Stimulated activated CD4-positive, alpha-beta T cell treated with anti-CD3 and anti-CD28 coated beads, Interleukin-1b, Interleukin-23, amount 100 ng/mL, for 48 hours (primary cell): ENCODE measurements at places on chromosomes 4 and X.

DNA sequence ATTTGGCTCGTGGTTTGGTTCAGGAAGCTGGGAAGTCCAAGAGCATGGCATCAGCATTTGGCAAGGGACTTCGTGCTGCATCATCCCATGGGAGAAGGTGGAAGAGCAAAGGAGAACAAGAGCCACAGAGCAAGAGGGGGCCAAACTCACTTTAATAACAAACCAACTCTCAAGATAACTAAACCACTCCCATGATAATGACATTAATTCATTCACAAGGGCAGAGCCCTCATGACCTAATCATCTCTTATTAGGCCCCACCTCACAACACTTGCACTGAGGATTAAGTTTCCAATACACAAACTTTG lies 113.4 kb upstream of the ATXN3L start:
- no peak for DNase-seq

DNA sequence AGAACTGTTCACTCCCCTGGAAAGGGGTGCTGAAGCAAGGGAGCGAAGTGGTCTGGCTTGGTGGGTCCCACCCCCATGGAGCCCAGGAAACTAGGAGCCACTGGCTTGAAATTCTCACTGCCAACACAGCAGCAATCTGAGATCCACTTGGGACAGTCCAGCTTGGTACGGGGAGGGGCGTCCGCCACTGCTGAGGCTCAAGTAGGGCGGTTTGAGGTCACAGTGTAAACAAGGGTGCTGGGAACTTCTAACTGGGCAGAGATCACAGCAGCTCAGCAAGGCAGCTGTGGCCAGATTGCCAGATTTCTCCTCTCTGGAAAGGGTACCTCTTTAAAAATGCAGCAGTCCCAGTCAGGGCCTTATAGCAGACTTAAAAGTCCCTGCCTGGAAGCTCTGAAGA lies 53.9 kb upstream of the GALNTL6 start:
- no peak for DNase-seq

GRCh38 chr4:59608466-59608865 lies 1591.7 kb upstream of the ADGRL3 start:
- no peak for DNase-seq

DNA sequence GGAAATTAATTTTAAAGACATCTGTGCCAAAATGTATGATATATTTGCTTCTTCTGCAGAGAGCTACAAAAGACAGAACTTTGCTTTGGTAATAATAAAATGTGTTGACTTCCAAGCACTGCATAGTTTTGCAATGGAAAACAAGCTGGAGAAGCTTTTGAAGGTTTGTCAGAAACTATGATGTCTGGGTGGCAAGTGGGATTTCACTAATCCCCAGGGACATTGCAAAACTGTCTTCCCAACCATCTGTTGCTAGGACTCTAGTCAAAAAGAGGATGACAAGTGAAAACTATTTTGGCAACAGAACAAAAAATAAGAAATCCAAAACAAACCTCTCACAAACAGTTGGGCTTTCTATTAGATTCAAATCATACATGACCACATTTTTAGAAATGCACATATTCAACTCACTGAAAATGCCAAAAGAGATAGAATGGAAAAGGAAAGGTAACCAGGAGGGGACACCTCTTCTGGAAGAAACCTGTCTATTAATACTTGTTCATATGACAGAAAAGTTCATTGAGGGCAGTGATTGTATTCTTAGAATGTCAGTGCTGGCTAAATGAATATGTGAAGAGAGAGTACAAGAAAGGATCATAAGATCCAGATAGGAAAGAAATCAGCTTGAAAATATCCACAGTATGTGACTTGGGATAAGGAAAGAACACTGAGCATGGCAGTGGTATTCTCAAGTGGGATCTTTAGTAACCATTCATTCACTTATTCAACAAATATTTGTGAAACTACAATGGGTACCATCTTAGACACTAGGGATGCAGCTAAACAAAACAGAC lies 228.0 kb downstream of the RASL11B start:
- no peak for DNase-seq

GRCh38 chr4:1385373-1386340 lies 20.6 kb downstream of the NKX1-1 start:
- no peak for DNase-seq

DNA sequence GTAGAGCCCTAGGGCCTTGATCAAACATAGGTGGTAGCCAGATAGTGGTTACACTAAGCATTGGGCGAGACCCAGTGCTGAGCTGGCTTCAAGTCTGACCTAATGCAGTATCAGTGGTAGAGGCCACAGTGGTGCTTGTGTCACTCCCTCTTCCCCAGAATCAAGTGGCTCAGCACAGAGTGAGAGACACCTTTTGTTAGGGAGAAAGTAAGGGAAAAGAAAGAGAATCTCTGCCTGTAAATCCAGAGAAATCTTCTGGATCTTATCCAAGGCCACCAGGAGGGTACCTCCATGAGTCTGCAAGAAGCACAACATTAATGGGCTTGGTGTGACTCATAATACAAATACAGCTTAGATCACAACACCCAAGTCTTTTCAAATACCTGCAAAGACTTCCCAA lies 117.7 kb upstream of the SLC6A14 start:
- no peak for DNase-seq

- no peak for DNase-seq
Measured at GRCh38 chr4:94408549-94409374, 43.0 kb upstream of the PDLIM5 start.

DNA sequence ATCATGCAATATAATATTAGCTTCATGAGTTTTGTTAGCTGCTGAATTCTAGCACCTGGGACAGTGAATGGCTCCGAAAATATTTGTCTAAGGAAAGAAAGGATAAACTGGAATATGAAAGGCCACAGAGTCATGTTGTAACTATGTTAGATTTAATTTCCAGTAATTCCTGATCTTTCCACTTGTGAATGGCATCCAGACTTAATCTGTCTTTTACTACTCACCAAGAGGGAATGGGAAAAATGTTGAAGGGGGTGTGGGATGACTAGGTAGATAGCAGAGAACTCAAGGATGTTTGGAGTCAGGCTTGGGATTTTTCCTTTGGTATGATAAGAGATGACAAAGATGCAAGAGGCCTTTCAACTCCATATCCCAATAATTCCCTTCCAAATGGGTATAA lies 9.4 kb downstream of the ADH6 start:
- no peak for DNase-seq

GRCh38 chr4:171473155-171473554 lies 340.0 kb upstream of the GALNTL6 start:
- no peak for DNase-seq

DNA sequence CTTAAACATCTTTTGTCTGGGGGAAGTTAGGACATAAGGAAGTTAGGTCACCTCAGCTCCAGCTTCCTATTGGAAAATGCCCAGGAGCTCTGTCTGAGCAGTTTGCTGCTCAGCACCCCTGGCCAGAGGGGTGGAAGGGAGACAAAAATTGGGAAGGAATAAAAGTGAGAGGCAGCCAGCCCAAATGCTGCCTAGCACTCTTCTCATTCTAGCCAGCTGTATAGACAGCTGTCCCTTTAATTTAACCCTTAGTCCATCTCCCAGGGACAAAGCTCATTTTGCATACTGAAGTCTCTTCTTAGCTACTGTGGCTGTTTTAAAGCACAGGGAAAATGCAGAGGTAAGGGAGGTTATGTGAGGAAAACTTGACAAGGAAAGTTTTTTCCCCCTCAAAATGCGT lies 89.5 kb upstream of the CITED1 start:
- no peak for DNase-seq

- no peak for DNase-seq
Measured at GRCh38 chr4:31005037-31005436, 284.9 kb downstream of the PCDH7 start.

DNA sequence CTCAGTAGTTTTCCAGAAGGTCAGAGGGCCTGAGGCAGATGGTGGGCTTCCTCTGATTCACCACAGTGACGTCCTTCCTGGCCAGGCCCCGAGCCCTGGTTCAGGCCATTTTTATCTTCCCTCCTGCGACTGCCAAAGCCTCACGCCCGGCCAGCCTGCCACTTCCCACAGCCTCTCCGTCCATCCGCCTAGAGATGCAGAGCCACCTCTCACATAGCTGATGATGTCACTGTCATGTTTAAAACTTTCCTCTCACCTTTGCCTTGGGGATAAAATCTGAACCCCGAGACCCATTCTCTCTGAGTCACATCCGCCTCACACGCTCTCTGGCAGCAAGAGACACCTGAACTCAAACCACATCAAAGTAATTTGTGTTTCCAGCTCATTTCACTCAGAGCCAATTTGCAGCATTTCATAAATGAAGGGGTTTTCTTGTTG lies 175.3 kb downstream of the QDPR start:
- DNase-seq: peak; percentile 85

DNA sequence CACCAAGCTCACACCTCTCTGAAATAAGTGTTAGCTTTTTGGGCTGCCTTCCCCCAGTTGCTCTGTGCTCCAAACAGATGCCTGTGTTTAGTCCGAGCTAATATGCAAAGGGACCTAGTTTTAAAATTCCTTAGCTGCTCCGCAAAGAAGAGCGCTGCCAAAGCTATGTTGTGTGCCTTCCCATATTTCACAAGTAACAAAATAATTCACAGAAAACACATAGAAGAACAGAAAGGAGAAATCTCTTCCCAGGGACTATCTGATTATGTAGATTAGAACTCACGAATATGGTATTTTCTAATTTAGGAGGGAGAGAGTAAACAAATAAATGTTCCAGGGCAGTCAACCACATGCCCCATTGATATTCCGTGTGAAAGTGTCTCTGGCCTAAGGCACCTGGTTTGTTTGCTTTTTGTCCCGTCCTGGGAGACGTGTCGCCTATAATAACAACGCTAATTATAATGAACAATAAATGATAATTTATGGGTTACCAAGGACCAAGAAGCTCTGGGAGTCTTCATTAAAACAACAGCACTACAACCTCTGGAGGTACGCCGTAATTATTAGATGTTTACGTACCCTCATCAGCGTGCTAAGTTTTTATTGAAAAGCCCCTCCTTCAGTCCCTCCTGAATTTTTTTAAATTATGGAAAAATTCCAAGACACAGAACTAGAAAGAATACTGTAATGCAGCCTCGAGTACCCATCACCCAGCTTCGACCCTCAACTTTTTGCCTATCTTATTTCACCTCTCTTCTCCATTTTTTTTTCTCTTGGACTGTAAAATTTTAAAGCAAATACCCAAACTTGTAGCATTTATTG lies 1.2 kb upstream of the CCNG2 start:
- no peak for DNase-seq
